Peyer's patch (tissue), 4 donors: ENCODE measurements at places on chromosomes 2 and 18.

- no peak overlapping the region for H3K27ac ChIP-seq
- H3K4me1 ChIP-seq, result no peaks in the 10 kb centered on the region
- H3K4me3 ChIP-seq, result no peak overlapping the region
- H3K27me3 ChIP-seq, result no peaks in the 10 kb centered on the region
- DNase-seq, result no peak
These were observed 100.7 kb downstream of the ARHGAP15 start for GRCh38 chr2:143229952-143230351.

- no peaks in the 10 kb centered on the region for H3K36me3 ChIP-seq
- no peak for DNase-seq
- no peak overlapping the region for H3K27ac ChIP-seq
- no peaks in the 10 kb centered on the region for H3K4me1 ChIP-seq
These were observed 77.8 kb upstream of the TACR1 start for GRCh38 chr2:75277111-75277510.

DNA sequence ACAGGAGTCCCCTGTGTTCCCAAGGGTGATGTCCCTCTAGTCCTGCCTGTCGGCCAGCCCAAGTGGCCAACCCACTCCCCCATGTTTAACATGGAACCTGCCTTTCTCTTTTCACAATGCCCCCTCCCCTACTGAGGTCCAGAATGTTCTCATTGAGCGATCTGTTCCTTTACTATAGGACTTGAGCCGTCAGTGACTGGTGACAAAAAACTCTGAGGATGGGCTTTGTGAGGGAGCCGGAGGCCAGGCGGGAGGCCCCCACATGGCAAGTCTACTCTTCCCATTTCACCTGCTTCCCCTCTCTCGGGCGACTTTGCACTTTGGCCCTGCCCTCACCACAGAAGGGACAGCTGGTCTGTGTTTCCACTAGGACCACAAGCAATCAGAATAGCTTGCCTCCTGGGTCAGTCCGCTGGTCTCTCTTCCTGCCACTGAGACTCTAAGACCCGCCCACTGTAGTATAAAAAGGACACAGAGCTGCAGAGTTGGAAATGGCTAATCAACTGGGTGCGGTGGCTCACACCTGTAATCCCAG is 146.5 kb upstream of the RAB12 start:
- no peaks in the 10 kb centered on the region for H3K4me1 ChIP-seq
- H3K27ac ChIP-seq, result no peak overlapping the region
- no peak overlapping the region for H3K4me3 ChIP-seq
- no peaks in the 10 kb centered on the region for H3K36me3 ChIP-seq

DNA sequence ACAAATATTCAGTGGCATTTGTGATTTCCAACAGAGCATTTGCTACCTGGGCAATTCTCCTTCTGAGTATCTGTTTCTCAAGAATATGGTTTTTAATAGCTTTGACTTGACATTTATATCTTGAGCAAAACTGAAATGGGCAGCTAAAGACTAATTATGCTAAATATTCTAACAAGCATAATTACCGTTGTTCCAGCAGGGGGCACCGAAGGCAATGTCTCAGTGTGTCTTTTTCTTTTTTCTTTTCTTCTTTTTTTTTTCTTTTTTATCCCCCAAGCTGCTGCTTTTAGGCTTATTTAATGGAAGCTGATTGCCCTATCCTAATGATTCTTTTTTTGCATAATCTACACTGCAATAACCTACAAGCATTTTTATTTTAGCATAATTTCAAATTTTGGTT is 138.9 kb upstream of the NABP1 start:
- no peaks in the 10 kb centered on the region for H3K4me1 ChIP-seq
- H3K27ac ChIP-seq, result no peak overlapping the region
- H3K4me3 ChIP-seq, result no peak overlapping the region
- H3K27me3 ChIP-seq, result no peaks in the 10 kb centered on the region
- H3K36me3 ChIP-seq, result no peaks in the 10 kb centered on the region

DNA sequence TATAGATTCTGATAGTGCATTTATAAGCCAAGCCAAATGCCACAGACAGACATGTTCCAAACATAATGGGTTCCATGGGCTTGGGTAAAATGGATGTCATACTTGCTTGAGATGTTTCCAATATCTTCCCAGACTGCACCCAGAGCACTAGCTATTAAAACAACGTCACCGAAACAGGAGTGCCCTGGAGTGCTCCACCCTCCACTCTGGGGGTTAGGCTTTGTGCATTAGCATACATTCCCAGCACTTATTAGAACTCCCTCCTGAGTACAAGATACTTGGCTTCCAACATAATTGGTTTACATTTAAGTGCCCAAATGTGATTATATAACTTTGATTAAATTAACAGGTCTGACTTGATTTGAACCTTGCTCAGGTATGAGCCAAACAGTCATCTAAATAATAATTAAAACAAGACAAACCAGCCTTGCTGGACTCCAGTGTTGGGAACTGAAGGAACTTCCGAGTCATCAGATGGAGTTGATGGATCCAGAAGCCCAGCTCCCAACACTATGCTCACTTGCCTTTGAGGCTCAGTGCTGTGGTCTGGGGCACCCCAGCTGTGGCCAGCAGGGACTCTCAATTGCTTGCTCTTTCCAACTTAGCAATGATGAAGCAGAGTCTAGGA is 60.5 kb upstream of the LGALSL start:
- no peak overlapping the region for H3K27ac ChIP-seq
- H3K4me1 ChIP-seq, result no peaks in the 10 kb centered on the region
- no peaks in the 10 kb centered on the region for H3K36me3 ChIP-seq

DNA sequence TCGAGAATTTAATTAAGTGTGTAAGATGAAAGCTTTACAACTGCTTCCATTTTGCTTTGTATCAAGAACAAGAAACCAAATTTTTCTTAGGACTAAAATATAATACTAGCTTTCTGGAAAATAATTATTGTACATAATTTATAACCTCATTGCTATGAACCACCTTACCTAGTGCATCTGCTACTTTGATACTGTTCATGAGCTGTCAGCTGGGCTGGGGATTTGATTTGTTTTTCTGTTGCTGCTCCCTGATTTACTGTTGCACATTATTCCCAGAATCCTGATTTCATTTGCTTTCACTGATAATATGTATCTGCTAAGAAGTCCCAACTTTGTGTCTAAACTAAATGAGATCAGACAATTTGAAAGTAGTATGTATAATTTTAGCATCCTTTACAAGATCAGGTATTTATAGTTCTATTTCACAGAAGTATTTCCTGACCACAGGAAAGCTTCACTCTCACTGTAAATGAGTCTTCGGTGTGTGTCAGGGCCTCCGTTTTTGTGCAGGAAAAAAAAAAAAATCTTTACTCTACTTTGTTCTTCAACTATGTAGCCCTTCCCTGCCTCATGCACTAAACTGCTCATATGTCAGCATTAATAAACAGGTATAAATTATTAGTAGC is 105.6 kb upstream of the CCDC150 start:
- no peaks in the 10 kb centered on the region for H3K36me3 ChIP-seq
- no peak overlapping the region for H3K27ac ChIP-seq
- H3K4me3 ChIP-seq, result no peak overlapping the region
- DNase-seq, result no peak
- no peaks in the 10 kb centered on the region for H3K27me3 ChIP-seq

GRCh38 chr2:200856806-200857205 is 7.7 kb downstream of the CLK1 start:
- peaks cover 17% of the 10 kb centered on the region for H3K4me1 ChIP-seq
- peaks cover 96% of the 10 kb centered on the region for H3K36me3 ChIP-seq
- DNase-seq, result no peak
- no peaks in the 10 kb centered on the region for H3K27me3 ChIP-seq
- no peak overlapping the region for H3K27ac ChIP-seq
- no peak overlapping the region for H3K4me3 ChIP-seq

- peak overlapping the region; percentile 29 for H3K4me3 ChIP-seq
- H3K4me1 ChIP-seq, result peaks cover 5% of the 10 kb centered on the region
- DNase-seq, result no peak
- no peaks in the 10 kb centered on the region for H3K27me3 ChIP-seq
- no peak overlapping the region for H3K27ac ChIP-seq
- no peaks in the 10 kb centered on the region for H3K36me3 ChIP-seq
These were observed 82.0 kb upstream of the PPM1B start for GRCh38 chr2:44086629-44087028.

GRCh38 chr2:4762951-4763376 is 929.2 kb upstream of the SOX11 start:
- H3K27ac ChIP-seq, result no peak overlapping the region
- DNase-seq, result no peak
- no peaks in the 10 kb centered on the region for H3K36me3 ChIP-seq
- H3K4me1 ChIP-seq, result no peaks in the 10 kb centered on the region

- H3K27me3 ChIP-seq, result no peaks in the 10 kb centered on the region
- no peaks in the 10 kb centered on the region for H3K36me3 ChIP-seq
- H3K4me3 ChIP-seq, result no peak overlapping the region
- no peak overlapping the region for H3K27ac ChIP-seq
These were observed 86.5 kb downstream of the HAUS1 start for GRCh38 chr18:46190667-46191066.

DNA sequence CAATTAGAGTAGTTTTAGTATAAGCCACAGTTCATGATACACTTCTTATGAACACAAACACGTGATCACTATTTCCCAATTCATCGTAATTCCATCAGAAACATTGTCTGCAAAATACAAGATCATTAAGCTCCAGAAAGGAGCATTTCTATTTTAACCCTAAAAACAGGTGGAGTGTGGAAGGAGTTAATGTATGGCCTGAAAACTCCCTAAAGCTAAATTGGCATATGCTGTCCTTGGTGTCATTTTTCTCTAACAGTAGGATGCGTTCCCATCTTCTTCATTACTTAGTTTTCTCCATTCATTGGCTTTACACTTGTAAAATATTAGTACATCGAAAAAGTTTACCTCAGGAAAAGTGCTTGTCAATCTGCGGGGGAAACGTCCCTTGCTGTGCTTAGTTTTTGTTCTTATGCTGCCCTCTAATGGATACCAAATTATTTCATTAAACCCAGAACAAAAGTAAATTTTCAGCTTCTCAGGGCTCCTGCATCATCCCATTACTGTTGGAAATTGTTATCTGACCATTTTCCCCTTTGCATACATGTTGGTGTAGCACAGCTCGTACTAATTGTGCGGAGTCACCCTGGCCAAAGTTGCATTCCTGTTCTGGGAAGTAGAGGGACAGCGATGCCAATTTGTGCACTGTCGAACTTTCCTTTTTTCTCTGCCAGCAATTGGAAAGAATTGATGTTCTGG is 153.4 kb downstream of the GPD2 start:
- H3K4me1 ChIP-seq, result no peaks in the 10 kb centered on the region
- H3K27ac ChIP-seq, result no peak overlapping the region
- no peak overlapping the region for H3K4me3 ChIP-seq
- H3K36me3 ChIP-seq, result peaks cover under 1% of the 10 kb centered on the region
- DNase-seq, result no peak
- no peaks in the 10 kb centered on the region for H3K27me3 ChIP-seq

- peak overlapping the region; percentile 90 for H3K27ac ChIP-seq
- DNase-seq, result peak; percentile 87
- H3K27me3 ChIP-seq, result no peaks in the 10 kb centered on the region
- peak overlapping the region; percentile 71 for H3K4me3 ChIP-seq
- H3K4me1 ChIP-seq, result no peaks in the 10 kb centered on the region
These were observed 779 bp upstream of the TRIB2 start for GRCh38 chr2:12716032-12716281.

DNA sequence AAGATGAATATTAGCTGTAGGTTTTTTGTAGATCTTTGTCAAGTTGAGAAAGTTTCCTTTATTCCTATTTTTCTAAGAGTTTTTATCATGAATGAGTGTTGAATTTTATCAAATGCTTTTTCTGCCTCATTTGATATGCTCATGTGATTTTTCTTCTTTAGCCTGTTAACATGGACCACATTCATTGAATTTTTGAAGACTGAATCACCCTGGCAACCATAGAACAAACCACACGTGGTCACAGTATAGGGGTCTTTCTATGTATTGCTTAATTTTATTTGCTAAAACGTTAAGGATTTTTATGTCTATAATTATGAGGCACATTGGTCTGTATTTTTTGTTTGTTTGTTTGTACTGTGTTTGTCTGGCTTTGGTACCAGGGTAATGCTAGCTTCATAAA is 201.7 kb upstream of the CWC22 start:
- no peaks in the 10 kb centered on the region for H3K4me1 ChIP-seq
- H3K4me3 ChIP-seq, result no peak overlapping the region
- no peaks in the 10 kb centered on the region for H3K27me3 ChIP-seq
- no peak overlapping the region for H3K27ac ChIP-seq
- no peak for DNase-seq
- H3K36me3 ChIP-seq, result no peaks in the 10 kb centered on the region

DNA sequence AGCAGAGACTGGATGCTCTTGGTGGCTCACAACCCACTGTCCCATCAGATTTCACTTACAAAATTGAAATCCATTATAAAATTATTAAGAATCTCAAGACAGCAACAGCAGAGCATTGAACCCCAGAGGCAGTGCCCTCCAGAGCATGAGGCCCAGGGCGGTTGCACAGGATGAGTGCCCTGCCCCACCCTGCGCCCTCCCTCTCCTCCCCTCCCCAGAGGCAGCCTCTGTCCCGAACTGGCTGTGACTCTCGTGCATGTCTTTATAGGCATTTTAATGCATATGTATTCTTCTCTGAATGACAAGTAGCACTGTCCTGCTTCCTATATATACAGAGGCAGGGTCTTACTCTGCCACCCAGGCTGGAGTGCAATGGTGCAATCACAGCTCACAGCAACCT is 10.4 kb downstream of the MFSD2B start:
- no peak for DNase-seq
- H3K27ac ChIP-seq, result no peak overlapping the region

DNA sequence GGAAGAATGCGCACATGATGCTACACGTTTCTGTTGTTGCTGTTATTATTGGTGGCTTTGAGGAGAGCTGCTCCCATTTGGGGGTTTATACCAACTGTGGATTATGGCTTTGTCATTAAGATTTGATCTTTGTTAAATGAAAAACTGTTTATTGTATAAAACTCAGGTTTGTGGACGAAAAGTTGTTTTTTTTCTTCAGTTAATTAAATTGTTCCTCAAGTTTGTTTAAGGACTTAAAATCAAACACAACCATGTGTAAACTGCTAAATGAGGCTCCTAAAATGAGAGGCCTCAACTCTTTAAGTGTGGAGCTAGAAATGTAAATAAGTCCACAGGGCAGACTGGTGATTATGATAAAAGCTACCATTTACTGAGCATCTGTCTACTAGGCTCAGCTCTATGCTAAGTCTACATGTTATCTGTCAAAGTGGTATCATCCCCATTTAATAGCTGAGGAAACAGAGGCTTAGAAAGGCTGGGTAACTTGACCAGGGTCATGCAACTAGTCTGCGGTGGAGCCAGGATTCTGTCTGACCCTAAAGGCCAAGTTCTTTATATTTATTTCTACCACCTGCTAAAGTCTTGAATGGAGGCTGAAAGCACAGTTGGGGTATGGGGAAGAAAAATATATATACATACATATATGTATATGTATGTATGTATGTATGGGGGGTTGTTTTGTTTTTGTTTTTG is 4.1 kb downstream of the MYCN start:
- DNase-seq, result no peak
- H3K27me3 ChIP-seq, result peaks cover 5% of the 10 kb centered on the region
- H3K4me3 ChIP-seq, result no peak overlapping the region
- H3K27ac ChIP-seq, result no peak overlapping the region
- no peaks in the 10 kb centered on the region for H3K36me3 ChIP-seq
- H3K4me1 ChIP-seq, result no peaks in the 10 kb centered on the region

GRCh38 chr2:174248187-174248997 is at the start of gene OLA1:
TSS of gene OLA1 (minus strand) at chr2:174248532. CDS start at chr2:174246815, 1,717 bp downstream.
- no peaks in the 10 kb centered on the region for H3K36me3 ChIP-seq
- H3K27me3 ChIP-seq, result no peaks in the 10 kb centered on the region
- peak within 1 kb of the TSS; percentile 58 for H3K4me3 ChIP-seq

- H3K4me1 ChIP-seq, result no peaks in the 10 kb centered on the region
- no peak for DNase-seq
- no peak overlapping the region for H3K4me3 ChIP-seq
These were observed 185.4 kb downstream of the INHBB start for GRCh38 chr2:120531365-120531764.
